Left lung (tissue), 14 donors: ENCODE measurements at places on chromosomes 3 and 15. TPM values are rescaled to one million over a fixed set of nuclear protein-coding genes. Genes with fewer than 3 reads are reported as not detected.

GRCh38 chr3:190585805-190586630 lies 72.1 kb downstream of the IL1RAP start:
- peaks cover 44% of the 10 kb centered on the region for H3K4me1 ChIP-seq
- H3K4me3 ChIP-seq, result no peak overlapping the region

DNA sequence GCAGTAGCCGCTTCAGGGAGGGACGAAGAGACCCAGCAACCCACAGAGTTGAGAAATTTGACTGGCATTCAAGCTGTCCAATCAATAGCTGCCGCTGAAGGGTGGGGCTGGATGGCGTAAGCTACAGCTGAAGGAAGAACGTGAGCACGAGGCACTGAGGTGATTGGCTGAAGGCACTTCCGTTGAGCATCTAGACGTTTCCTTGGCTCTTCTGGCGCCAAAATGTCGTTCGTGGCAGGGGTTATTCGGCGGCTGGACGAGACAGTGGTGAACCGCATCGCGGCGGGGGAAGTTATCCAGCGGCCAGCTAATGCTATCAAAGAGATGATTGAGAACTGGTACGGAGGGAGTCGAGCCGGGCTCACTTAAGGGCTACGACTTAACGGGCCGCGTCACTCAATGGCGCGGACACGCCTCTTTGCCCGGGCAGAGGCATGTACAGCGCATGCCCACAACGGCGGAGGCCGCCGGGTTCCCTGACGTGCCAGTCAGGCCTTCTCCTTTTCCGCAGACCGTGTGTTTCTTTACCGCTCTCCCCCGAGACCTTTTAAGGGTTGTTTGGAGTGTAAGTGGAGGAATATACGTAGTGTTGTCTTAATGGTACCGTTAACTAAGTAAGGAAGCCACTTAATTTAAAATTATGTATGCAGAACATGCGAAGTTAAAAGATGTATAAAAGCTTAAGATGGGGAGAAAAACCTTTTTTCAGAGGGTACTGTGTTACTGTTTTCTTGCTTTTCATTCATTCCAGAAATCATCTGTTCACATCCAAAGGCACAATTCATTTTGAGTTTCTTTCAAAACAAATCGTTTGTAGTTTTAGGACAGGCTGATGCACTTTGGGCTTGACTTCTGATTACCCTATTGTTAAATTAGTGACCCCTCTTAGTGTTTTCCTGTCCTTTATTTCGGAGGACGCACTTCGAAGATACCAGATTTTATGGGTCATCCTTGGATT lies at the start of gene MLH1:
TSS of gene MLH1 (plus strand) at position 193 of the 958 bp plus-strand sequence. CDS start at position 223, 30 bp downstream.
- peaks cover 36% of the 10 kb centered on the region for H3K4me1 ChIP-seq
- no peaks in the 10 kb centered on the region for H3K36me3 ChIP-seq
- H3K27me3 ChIP-seq, result no peaks in the 10 kb centered on the region
- peak within 1 kb of the TSS; percentile 73 for H3K4me3 ChIP-seq
- peak within 1 kb of the TSS; percentile 99 for H3K27ac ChIP-seq

GRCh38 chr15:92561754-92562153 lies 93.8 kb downstream of the FAM174B start:
- no peak overlapping the region for H3K4me3 ChIP-seq
- no peak for DNase-seq
- no peak overlapping the region for H3K27ac ChIP-seq
- H3K36me3 ChIP-seq, result no peaks in the 10 kb centered on the region

DOCK3 gene
- polyA plus RNA-seq, result 2.0 TPM

IL20RB gene
- 1.8 TPM for polyA plus RNA-seq

LRRIQ4 gene
- 0.11 TPM for polyA plus RNA-seq

DNA sequence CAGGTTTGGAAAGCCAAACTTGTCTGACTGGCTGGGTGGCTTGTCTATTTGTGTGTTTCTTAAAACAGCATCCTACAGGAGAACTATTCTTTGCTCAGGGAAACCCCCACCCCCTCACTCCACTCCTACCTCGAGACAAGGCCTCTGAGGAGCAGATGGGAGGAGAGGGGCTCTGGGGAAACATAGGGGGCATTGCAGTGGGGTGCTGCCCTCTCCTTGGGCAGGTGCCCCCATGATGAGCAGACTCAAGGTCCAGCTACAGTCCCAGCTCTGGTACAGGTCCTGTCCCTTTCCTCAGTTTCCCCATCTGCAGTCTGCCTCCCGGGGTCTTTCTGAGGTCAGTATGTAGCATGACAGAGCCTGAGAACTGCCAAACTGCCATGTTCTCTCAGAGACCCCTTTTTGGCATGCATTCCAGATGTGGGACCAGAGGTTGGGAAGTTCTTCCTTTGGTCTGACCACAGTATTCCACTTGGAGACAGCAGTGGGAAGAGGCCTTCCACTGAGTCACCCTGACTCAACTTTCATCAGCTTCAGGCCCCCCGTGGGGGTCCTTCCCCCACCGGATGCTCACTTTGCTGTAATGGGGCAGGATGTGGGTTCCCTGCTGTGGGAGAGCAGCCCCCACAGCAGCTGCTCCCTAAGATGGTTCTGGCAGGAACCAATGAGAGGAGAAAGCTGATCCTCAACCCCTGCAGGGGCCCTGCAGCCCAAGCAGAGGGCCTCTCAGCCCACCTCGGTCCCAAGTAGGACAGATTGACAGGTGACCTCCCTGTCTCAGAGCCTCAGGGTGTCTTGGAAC lies 32.3 kb upstream of the CYP11A1 start:
- H3K27ac ChIP-seq, result no peak overlapping the region
- no peak for DNase-seq
- H3K36me3 ChIP-seq, result no peaks in the 10 kb centered on the region
- H3K4me3 ChIP-seq, result no peak overlapping the region

- H3K4me3 ChIP-seq, result no peak overlapping the region
- no peaks in the 10 kb centered on the region for H3K27me3 ChIP-seq
- no peaks in the 10 kb centered on the region for H3K36me3 ChIP-seq
- DNase-seq, result no peak
Measured at GRCh38 chr3:39249453-39250115, 30.3 kb downstream of the CX3CR1 start.

NBEAL2 gene
- polyA plus RNA-seq, result 106 TPM

ZDHHC19 gene
- 0.25 TPM for polyA plus RNA-seq

DNA sequence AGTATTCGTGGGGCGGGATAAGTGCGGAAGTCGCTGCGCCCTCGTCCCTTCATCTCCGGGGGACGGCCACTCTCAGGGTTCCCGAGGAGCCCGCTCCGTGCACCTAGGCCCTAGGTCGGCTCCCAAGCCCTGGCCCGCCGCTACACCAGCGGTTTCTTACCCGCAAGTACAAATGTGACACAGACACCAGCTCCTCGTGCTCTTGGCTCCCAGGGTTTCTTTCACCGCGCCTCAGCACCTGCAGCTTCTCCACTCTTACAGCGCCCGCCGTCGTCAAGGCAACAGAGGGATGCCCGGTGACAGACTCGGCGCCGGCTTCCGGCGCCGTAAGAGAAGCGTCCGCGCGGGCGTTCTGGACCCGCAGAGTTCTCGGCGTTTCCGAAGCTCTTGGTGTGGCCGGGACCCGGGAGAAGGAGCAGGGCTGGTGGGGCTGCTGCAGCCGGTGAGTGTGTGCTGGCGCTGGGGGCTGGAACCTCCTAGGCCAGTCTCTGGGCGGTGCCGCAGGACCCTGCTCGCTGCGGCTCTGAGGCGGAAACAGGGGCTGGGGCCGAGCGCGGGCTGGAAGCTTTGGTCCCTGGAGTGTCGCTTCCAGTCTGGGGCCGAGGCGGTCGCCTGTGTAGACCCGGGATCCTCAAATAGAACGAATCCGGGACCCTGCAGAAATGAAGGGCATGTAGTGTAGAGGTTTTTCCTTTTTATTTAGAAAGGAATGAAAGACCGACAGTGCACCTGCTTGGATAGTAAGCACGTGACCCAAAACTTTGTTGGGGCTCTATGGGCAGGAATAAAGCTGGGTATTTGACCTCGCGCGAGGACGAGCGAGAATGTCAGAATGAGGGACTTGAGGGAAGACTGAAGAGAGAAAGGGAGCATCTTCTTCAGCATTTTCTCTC lies 155.4 kb upstream of the GOLGA6L4 start:
- H3K4me3 ChIP-seq, result peak overlapping the region; percentile 20
- H3K4me1 ChIP-seq, result no peaks in the 10 kb centered on the region
- H3K36me3 ChIP-seq, result no peaks in the 10 kb centered on the region
- peaks cover 14% of the 10 kb centered on the region for H3K27me3 ChIP-seq

DNA sequence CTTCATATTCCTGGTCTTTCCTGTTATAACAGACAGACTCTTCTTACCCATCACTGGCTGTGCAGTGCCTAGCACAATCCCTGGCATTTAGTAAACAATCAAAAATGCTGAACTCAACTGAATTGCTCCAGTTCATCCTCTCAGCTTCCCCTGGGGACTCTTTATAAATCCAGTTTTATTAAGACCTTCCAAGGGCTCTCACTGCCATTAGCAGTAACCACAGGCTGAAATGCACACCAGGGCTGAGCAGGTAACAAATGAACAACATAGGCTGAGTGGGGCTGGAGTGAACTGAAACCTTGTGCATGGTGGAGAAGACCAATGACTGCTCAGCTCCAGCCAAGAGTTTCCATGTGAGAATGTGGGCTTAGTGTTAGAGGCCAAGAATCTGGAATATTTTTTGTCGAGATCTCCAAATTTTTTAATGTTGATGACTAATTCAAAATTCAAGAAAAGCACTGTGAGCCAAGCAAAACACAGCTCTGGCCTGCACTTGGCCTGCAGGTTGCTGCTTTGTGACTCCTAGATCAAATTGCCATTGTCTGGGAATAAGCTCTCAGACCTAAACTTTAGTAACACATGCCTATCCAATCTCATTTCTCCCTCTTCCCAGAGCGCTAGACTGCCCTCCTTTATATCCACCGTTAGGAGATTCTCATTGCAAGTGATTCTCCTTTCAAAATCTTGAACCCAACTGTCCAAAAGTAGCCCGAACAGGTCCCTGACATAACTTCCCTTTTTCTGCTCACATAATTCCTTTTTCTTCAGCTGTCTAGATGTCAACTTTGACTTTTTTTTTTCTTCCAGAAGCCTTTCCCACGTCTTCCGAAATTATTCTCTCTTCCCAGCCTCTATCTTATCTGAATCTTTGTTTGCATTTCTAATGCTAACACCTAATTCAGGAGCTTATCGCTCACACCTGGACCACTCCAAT lies 7.4 kb downstream of the SQOR start:
- H3K4me3 ChIP-seq, result no peak overlapping the region
- H3K36me3 ChIP-seq, result no peaks in the 10 kb centered on the region
- H3K27me3 ChIP-seq, result no peaks in the 10 kb centered on the region
- H3K4me1 ChIP-seq, result peaks cover 37% of the 10 kb centered on the region

- H3K27ac ChIP-seq, result no peak overlapping the region
- H3K4me3 ChIP-seq, result no peak overlapping the region
- DNase-seq, result no peak
Measured at GRCh38 chr3:54131890-54132289, 9.5 kb downstream of the CACNA2D3 start.

DNA sequence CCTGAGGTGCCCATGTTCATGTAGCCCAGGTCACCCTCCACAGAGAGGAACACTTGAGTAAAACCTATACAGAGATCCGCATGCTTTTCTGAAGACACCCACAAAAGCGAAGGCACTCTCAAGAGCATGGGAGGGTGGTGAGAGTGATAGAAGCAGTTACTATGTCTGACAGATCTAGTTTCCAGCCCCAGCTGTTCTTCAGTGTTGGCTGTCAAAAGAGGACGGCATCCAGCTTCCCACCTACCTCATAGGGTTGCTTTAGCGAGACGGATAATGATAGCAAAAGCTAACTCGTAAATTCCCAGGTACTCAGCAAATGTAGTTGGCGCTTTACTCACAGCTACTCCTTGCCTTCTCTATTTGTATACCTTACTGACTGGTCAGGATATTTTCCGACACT lies 3.0 kb upstream of the MEX3B start:
- no peak overlapping the region for H3K27ac ChIP-seq
- no peaks in the 10 kb centered on the region for H3K27me3 ChIP-seq
- no peak for DNase-seq

- no peaks in the 10 kb centered on the region for H3K27me3 ChIP-seq
- H3K4me1 ChIP-seq, result peaks cover 19% of the 10 kb centered on the region
- H3K4me3 ChIP-seq, result peak within 1 kb of the TSS; percentile 84
- peak; percentile 99 for DNase-seq
- H3K27ac ChIP-seq, result peak within 1 kb of the TSS; percentile 89
Measured at GRCh38 chr15:42548249-42549031, at the start of the genes HAUS2 and LRRC57. Gene HAUS2 (plus strand): TSS chr15:42548838. CDS start chr15:42548873, 35 bp downstream. Gene LRRC57 (minus strand): TSS chr15:42548793. CDS start chr15:42548434, 359 bp downstream.

SLC22A13 gene
- polyA plus RNA-seq, result 0.11 TPM

DUOXA2 gene
- 0.18 TPM for polyA plus RNA-seq

GRCh38 chr15:39415634-39416033 lies 165.2 kb upstream of the THBS1 start:
- no peaks in the 10 kb centered on the region for H3K36me3 ChIP-seq
- no peak overlapping the region for H3K4me3 ChIP-seq
- DNase-seq, result no peak
- peaks cover 37% of the 10 kb centered on the region for H3K4me1 ChIP-seq
- no peak overlapping the region for H3K27ac ChIP-seq

DNA sequence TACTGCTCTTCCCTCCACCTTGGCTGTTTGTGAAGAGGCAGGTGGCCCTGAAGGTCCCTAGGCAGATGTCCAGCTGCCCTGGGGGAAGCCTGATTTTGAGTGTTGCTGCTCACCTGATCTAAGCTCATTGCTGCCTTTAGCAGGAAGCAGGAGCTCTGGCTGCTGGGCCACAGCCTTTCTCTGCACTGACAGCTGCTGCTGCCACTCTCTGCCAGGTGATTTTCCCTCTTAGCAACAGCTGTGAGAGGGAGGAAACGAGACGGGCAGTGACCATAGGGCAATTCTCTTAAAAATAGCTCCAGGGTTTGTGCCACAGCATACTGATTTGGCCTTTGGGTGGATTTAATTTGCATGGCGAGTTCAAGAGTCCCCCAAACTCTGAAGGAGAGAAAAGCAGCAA lies 415.8 kb upstream of the SEMA6D start:
- no peaks in the 10 kb centered on the region for H3K27me3 ChIP-seq
- no peak overlapping the region for H3K4me3 ChIP-seq
- DNase-seq, result no peak
- H3K27ac ChIP-seq, result no peak overlapping the region
- no peaks in the 10 kb centered on the region for H3K4me1 ChIP-seq

- H3K27me3 ChIP-seq, result no peaks in the 10 kb centered on the region
- no peaks in the 10 kb centered on the region for H3K4me1 ChIP-seq
- H3K4me3 ChIP-seq, result no peak overlapping the region
- no peak for DNase-seq
- H3K36me3 ChIP-seq, result no peaks in the 10 kb centered on the region
Measured at GRCh38 chr15:47839233-47839825, 122.0 kb downstream of the SEMA6D start.

DNA sequence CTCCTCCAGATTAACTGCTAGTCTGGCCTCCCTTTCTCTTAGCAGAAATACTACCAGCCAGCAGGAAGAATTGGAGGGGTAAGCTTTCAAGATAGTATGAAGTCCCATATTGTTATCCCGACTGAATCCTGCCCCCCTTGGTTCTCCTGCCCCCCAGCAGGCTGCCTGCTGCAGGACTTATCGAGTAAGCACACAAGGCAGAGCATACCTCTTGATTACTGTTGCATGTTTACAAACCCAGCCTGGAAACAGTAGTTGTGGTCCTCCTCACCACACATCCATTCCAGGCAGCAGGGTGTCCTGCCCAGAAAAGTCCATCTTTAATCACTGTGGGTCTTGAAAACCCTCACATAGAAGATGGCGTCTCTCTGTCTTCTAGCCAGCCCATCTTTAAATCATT lies 66.8 kb upstream of the PPP2R3A start:
- H3K4me3 ChIP-seq, result no peak overlapping the region
- H3K27ac ChIP-seq, result no peak overlapping the region
- no peak for DNase-seq

GRCh38 chr3:131801566-131801965 lies 233.2 kb downstream of the CPNE4 start:
- no peak for DNase-seq
- H3K4me1 ChIP-seq, result peaks cover 5% of the 10 kb centered on the region
- no peaks in the 10 kb centered on the region for H3K27me3 ChIP-seq
- H3K4me3 ChIP-seq, result no peak overlapping the region
- no peaks in the 10 kb centered on the region for H3K36me3 ChIP-seq

PIF1 gene
- 8.8 TPM for polyA plus RNA-seq
